Heart left ventricle (tissue), 16 donors: ENCODE measurements at places on chromosomes 2 and 18.
A peak's percentile ranks its signal among the peaks of the same experiment; 100 is the strongest.

GRCh38 chr2:60508339-60508917, 45.0 kb downstream of the BCL11A start:
- no peak for DNase-seq

GRCh38 chr2:105125920-105126319, 88.1 kb downstream of the MRPS9 start:
- DNase-seq = no peak

GRCh38 chr18:67475673-67476072, 40.8 kb downstream of the DSEL start:
- DNase-seq = no peak

DNA sequence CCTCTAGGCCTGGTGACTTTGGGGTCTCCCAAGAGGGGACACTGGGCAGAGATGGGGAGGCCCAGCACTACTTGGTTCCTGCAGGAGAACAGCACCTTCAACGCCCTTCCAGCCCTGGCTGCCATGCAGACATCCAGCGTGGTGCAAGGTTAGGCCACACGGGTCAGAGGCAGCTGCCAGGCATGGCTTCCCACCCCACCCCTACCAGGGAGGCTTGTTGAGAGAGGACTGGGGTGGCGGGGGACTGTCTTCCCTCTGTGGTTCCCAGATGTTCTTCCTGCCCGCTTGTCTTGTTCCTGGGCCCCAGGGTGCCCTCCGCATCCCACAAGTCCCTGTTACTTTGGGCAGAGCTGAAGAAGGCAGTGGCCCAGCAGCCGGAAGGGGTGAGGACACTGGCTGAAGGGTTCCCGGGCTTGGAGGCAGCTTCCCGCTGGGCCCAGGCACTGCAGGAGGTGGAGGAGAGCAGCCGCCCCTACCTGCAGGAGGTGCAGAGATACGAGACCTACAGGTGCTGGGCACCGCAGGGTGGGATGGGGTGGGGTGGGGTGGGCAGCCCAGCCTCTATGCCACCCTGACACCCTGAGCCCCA, 4.5 kb downstream of the PROM2 start:
- DNase-seq = no peak

- peak; percentile 78 for DNase-seq
Observed at GRCh38 chr2:66305718-66306117, 129.2 kb upstream of the MEIS1 start.

DNA sequence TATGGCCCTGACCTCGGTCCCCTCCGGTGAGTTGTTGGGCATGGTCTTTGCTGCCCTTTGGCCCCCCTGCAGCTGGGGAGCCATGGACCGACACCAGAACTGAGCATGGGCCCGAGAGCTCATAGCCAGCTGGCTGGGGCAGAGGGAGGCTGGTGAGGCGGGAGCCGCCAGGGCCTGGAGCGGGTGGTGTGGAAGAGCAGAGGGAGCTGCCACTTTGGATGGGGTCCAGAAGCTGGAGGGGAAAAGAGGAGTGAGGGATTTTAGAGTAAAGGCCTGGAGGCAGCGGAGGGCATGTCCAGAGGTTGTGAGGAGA, 16.5 kb upstream of the CNNM3 start:
- no peak for DNase-seq

- no peak for DNase-seq
Observed at GRCh38 chr2:3169106-3169870, 208.3 kb downstream of the EIPR1 start.

GRCh38 chr2:176961775-176962619, 250.6 kb upstream of the HNRNPA3 start:
- no peak for DNase-seq
